ENCODE measurements at places on chromosomes 11 and 22. TPM values are rescaled to one million over a fixed set of nuclear protein-coding genes. Genes with fewer than 3 reads are reported as not detected.

PIWIL4 gene
- 1.1 TPM for total RNA-seq

MIOX gene
- not detected for total RNA-seq

DNA sequence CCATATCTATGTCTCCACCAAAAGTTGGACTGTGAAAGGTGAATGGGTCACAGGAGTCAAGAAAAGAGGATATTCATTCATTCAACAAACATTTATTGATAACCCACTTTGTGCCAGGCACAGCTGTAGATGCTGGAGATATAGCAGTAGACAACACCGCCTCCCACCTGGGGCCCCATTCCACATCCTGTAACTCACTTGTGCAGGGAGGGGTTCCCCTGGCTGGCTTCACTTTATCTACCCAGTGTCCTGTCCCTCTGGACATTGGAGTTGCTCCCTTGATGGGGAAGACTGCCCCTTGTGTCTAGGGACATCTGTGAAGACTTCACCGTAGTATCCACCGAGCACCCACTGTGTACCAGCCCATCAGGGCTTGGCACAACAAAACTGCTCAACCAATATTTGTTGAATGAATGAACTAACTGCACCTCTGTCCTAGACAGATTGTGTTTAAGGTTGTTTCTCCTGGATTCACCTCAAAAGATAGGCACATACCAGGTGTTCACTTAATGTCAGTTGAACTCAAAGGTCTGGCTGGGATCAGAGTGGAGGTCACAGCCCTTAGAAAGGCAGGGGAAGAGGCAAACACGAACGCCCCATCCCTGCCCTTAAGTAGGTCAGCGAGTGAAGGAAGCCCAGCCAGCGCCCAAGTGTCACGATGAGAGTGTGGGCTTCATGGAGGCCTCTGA lies 1.4 kb upstream of the OVOL1 start:
- no peak for DNase-seq

GRCh38 chr11:32178692-32179091 lies 87.8 kb downstream of the RCN1 start:
- DNase-seq = no peak

GRCh38 chr11:61357233-61357893 lies 4.3 kb downstream of the CYB561A3 start:
- DNase-seq = no peak

DNA sequence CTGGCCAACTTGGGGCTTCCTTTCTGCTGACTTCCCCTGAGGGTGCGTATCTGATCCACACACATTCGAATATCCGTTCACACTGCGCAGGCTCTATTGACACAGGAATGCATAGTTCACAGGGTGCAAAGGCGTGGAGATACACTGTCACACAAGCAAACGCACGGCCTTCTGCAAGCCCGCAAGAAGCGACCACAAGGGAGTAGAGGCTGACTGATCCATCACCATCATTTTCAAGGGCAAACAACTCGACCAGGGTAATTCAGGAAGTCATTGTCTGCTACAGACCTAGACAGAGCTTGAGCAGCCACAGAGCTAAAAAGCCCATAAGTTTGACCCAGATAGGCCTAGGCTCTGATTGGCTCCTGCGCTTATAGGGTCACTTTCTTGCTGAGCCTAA lies 392.3 kb downstream of the MN1 start:
- no peak for DNase-seq

GRCh38 chr11:6415797-6416196 lies 3.1 kb downstream of the APBB1 start:
- DNase-seq = no peak

DNA sequence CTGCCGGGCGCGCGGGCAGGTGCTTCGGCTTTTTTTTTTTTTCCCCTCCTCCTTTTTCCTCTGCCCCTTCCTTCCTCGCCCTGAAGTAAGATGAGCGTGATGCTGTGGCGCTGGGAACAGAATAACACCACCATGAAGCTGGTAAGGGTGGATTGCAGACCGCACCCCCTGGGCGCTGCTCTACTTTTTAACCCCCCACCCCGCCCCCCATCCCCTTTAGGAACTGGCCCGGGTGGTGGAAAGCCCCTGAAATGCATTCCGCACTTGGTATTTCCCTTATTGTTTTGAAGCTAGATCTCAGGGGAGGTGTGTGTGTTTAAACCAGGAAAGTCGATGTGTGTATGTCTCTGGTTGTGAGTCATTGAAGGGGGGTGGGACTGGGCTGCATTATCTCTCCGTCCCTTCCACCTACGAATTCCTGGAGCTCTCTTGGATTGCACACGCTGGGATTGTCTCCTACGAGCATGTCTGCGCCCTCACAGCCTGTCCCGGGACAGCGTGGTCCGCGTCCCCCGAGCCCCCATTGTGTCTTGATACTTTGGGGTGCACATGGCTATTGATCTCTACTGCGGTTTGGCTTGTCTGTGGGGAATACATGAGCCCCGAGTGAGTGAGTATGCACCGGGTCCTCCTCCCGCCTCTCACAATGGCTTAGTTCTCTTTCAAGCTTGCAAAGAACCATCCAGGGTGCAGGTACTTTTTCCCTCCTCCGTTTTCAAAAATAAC lies 64.9 kb downstream of the NAV2 start:
- peak; percentile 40 for DNase-seq

GRCh38 chr11:1349327-1350041 lies 40.1 kb upstream of the TOLLIP start:
- no peak for DNase-seq

GRCh38 chr11:71999362-71999761 lies 653 bp downstream of the IL18BP start:
- DNase-seq = no peak
